ENCODE measurements at places on chromosomes 7 and 10.

- DNase-seq, result no peak
Observed at GRCh38 chr7:134856691-134857090, 77.3 kb downstream of the CALD1 start.

GRCh38 chr7:66505531-66506451 lies 122.9 kb upstream of the KCTD7 start:
- DNase-seq, result no peak

- DNase-seq, result no peak
Observed at GRCh38 chr7:142798451-142799436, 28.0 kb downstream of the PRSS2 start.

DNA sequence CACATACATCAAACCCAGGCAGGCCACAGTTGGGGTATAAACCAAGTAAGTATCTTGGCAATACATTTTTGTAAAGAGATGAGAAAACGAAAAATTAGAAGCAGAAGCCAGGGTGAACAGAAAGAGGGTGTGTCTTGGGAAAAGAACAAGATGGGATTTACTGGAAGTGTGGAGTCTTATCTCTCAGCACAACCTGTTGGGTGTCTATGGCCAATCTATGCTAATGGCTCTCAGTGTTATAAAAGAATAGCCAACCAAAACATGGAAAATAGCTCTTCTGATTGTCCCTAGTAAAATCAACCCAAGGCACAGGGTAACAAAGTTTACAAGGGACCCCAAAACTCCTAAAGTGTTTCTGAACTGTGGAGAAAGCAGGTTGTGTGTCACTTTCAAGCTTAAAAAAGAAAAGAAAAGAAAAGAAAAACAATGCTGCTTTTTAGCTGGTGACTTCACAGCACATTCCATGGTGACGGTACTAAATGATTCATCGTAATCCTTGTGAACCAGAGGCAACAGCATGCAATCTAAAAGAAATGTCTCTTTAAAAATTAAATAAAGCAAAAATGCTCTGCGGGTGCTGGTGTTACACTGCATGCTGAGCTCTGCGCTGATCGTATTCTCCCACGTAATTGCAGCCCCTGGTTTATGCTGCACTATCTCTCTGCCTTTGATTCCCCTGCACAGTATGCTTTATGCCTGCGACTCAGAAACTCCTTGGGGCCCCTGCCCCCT lies 100.8 kb downstream of the C10orf90 start:
- DNase-seq, result no peak

DNA sequence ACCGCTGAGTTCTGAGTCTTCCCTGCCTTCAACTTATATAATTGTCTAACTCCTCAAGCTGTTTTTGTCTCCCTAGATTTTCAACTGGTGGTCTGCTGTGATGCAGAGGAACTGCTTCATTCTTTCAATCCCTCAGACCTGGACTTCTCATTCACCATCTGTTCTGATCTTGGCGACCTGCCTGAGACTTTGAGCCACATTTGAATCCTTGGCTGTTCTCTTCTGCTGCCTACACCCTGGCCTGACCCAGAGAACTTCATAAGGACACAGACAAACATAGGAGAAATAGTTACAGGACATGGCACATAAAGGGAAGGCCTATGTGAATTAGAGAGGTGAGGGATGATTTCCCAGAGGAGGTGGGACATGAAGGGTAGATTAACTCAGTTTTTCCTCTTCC lies 326.7 kb downstream of the PTEN start:
- DNase-seq, result no peak

All from left forelimb (tissue), 1 donor.